Activated CD4-positive, alpha-beta memory T cell treated with anti-CD3 and anti-CD28 coated beads, Interleukin-2, amount 10 ng/mL, durations not matched to agents 7 days and 5 days (primary cell): ENCODE measurements at places on chromosomes 6 and 20. TPM values are rescaled to one million over a fixed set of nuclear protein-coding genes. Genes with fewer than 3 reads are reported as not detected.

GRCh38 chr6:161804838-161805237 lies 531.0 kb upstream of the AGPAT4 start:
- no peak for DNase-seq
- no peaks in the 10 kb centered on the region for H3K27me3 ChIP-seq
- H3K4me3 ChIP-seq: no peak overlapping the region
- no peak overlapping the region for H3K27ac ChIP-seq

DNA sequence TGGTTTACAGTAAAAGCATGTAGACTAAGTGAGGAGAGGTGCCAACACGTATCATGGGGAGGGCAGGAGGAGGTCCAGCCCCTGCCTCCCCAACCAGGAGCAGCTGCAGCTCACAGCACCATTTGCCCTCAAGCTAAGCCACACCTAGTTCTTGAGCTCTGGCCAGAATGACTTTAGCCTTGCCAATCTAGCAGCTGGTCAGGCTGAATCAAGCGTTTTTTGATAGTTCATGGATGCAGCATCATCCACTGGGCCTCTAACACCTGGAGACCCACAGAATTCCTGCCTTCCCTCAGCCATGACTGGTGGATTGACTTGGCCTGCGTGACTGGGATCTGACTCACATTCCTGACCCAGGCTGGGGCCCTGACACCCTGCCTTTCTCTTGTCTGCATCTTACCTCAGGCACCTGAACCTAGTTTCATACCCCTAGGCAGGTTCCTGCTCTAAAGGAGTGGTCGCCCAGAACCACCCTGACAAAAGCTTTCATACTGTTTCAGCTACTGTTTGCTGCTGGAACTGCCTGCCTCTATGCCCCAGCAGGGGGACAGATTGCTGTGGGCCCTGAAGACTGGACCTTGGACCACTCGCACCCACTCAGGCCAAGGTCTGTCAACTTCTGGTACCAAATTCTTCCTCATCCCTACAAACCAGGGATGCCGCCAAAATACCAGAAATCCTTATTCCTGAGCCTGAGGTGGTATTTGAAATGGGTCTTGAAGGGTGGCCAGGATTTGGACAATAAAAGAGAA lies 122.3 kb downstream of the QRSL1 start:
- H3K27ac ChIP-seq: no peak overlapping the region
- DNase-seq: no peak
- no peaks in the 10 kb centered on the region for H3K36me3 ChIP-seq

The LST1 gene
- 74.5 TPM for total RNA-seq

DNA sequence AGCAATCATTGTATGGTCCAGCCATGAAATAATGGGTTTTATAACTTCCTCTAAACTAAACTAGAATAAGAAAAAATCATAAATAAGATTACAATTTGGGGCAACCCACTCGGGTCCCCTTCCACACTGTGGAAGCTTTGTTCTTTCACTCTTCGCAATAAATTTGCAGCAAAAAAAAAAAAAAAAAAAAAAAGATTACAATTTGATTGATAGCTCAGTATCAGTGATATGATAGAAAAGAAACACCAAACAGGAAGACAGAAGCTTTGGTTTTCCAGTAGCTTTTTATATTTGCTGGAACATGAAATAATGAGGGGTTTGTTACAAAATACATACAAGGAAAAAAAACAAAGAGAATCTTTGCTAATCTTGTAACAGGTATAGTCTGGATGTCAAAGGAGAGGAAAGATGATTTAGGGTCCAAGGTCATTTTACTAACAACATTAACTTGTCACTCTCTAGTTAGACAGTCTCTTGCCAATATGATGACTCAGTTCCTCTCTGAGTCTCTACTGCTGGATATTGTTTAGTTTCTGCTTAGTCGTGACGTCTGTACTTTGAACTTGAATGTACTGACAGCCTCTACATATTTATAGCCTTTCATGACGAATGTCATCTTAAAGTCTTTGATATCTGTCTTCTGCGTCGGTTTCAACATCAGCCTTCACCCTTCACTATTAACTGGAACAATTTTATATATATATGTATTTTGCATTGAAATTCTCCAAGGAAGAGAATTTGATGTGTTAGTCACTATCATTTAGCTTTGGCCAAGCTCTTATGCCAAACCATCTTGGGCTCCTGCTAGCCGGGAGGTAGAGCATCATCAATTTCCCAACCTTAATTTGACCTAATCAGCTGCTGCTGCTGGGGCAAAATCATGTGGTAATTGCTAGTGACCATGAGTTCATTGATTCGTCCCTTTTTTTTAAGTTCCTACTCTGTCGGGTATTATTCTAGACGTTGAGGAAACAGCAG lies 213.1 kb upstream of the STXBP5 start:
- no peak for DNase-seq
- no peaks in the 10 kb centered on the region for H3K4me1 ChIP-seq
- H3K27ac ChIP-seq: no peak overlapping the region
- H3K36me3 ChIP-seq: no peaks in the 10 kb centered on the region

DNA sequence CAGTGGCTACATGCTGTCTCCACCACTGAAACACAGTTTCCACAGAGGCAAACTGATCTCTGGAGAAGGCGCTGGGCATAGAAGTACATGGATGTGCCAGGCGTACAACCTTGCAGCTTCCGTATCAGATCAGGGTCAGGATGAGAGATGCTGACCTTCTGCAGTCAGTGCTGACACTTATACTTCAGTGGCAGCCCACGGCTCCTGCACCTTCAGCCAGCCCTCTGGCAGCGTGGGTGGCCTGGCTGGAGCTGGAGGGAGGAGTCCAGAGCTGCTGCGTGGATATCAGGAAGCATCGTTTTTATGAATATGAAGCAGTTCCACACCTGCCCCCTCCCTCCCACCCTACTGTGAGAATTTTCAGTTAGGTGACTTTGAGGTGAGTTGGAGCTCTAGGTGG lies 149.3 kb downstream of the CFAP61 start:
- H3K4me1 ChIP-seq: no peaks in the 10 kb centered on the region
- no peak for DNase-seq
- no peaks in the 10 kb centered on the region for H3K36me3 ChIP-seq
- peaks cover 2% of the 10 kb centered on the region for H3K27me3 ChIP-seq

DNA sequence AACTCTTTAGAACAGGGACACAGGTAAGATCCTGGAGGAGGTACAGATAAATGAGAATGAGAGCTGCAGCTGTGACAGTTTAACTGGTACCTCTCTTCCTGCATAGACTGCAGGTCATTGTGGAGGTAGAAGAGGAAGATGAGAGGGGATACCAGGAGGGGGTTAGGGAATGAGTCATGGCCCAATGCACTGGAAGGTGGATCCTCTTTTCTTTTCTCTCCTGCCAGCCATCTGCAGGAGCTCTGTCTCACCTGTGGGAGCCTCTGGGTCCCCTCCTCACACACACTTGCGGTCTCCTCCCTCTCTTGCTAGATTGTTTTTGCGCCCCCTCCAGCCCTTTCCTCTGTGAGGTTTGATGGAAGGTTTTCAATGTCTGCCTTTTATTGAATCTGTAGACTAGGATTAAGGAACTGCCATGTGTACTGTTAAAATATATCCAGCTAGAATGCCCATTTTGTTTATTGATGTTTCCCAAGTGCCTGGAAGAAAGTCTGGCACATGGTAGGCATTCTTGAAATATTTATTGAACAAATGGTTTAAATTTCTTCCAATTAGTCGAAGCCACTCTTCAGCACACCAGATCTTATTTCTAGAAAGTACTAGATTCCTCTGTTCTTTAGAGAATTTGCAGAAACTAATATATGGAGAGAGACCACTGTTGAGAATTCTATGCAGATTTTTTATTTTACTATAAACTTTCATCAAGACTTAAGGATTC lies 13.0 kb downstream of the C6orf163 start:
- DNase-seq: no peak
- no peaks in the 10 kb centered on the region for H3K4me1 ChIP-seq
- no peak overlapping the region for H3K4me3 ChIP-seq
- no peaks in the 10 kb centered on the region for H3K36me3 ChIP-seq

GRCh38 chr6:37690964-37691735 lies 6.5 kb downstream of the MDGA1 start:
- no peaks in the 10 kb centered on the region for H3K27me3 ChIP-seq
- no peak overlapping the region for H3K27ac ChIP-seq
- no peak overlapping the region for H3K4me3 ChIP-seq
- DNase-seq: no peak
- peaks cover 30% of the 10 kb centered on the region for H3K4me1 ChIP-seq

DNA sequence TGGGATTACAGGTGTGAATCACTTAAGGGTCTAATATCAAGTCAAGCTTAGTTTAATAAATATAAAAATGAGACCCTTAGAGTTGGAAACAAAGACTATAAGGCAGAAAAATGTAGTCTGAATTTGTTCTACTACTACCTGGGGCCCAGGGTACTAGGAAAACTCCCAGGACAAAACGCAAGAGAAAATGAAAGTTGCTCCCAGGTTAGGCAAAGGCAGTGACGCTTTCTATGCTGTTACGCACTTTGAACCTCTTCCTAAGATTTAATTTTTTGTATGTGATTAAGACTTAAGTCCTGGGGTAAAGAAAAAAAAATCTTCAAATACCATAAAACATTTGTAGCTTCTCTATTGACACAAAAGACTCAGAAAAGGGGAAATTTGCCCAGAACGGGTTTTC lies 17.3 kb downstream of the DSP start:
- no peak for DNase-seq
- H3K4me1 ChIP-seq: no peaks in the 10 kb centered on the region
- H3K36me3 ChIP-seq: no peaks in the 10 kb centered on the region
- no peak overlapping the region for H3K4me3 ChIP-seq
- H3K27ac ChIP-seq: no peak overlapping the region
- H3K27me3 ChIP-seq: peaks cover 51% of the 10 kb centered on the region

The TINAG gene
- not detected for total RNA-seq

- H3K27ac ChIP-seq: no peak overlapping the region
- H3K4me1 ChIP-seq: no peaks in the 10 kb centered on the region
- H3K36me3 ChIP-seq: no peaks in the 10 kb centered on the region
- H3K27me3 ChIP-seq: no peaks in the 10 kb centered on the region
- H3K4me3 ChIP-seq: no peak overlapping the region
Observed at GRCh38 chr20:7214081-7214740, 446.7 kb downstream of the BMP2 start.

The ANGPT4 gene
- not detected for total RNA-seq

DNA sequence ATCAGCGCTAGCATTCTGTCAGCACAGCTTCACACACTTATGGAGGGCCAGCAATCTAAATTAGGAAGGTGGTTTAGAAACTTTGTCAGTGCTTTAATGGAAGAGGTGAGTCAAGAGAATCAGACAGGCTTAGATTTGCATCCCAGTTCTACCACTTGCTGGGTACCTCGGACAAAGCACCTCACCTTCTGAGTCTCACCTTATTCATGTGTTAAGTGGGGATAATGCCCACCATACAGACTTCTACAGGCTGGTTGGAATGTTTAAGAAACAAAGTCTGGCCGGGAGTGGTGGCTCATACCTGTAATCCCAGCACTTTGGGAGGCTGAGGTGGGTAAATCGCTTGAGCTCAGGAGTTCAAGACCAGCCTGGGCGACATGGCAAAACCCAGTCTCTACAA lies 12.2 kb upstream of the STK35 start:
- no peak overlapping the region for H3K27ac ChIP-seq
- H3K36me3 ChIP-seq: no peaks in the 10 kb centered on the region
- DNase-seq: no peak
- no peaks in the 10 kb centered on the region for H3K4me1 ChIP-seq
- H3K4me3 ChIP-seq: no peak overlapping the region
- H3K27me3 ChIP-seq: peaks cover 42% of the 10 kb centered on the region

The ADGRF1 gene
- total RNA-seq: not detected

- no peak overlapping the region for H3K27ac ChIP-seq
- no peak for DNase-seq
- H3K4me3 ChIP-seq: no peak overlapping the region
- no peaks in the 10 kb centered on the region for H3K4me1 ChIP-seq
- peaks cover 23% of the 10 kb centered on the region for H3K27me3 ChIP-seq
- H3K36me3 ChIP-seq: no peaks in the 10 kb centered on the region
Observed at GRCh38 chr6:97292671-97293070, 9.7 kb upstream of the MMS22L start.

DNA sequence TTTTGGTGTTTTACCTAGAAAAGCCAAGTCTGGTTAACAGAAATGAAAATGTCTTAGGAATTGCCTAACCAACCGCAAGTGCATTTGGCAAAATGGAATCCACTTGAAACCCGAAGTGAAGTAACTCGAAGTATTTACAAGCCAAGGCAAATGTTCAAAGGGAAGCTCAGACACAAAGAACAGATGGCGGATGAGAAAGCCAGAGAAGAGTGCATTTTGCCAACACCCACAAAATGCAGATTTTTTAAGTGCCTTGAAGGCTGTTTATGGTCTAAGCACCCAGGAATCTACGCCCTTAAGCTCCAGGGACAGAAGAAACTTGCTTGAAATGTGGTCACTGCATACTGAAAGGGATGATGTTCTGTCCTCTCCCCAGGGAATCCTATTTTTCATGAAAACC lies 70.0 kb upstream of the TBXT start:
- H3K27me3 ChIP-seq: peaks cover 43% of the 10 kb centered on the region
- no peak for DNase-seq
- H3K27ac ChIP-seq: no peak overlapping the region
- no peak overlapping the region for H3K4me3 ChIP-seq

GRCh38 chr6:94300424-94301144 lies 881.2 kb upstream of the EPHA7 start:
- no peak overlapping the region for H3K27ac ChIP-seq
- H3K36me3 ChIP-seq: no peaks in the 10 kb centered on the region
- DNase-seq: no peak
- no peak overlapping the region for H3K4me3 ChIP-seq
- H3K27me3 ChIP-seq: no peaks in the 10 kb centered on the region

- no peaks in the 10 kb centered on the region for H3K36me3 ChIP-seq
- H3K27me3 ChIP-seq: no peaks in the 10 kb centered on the region
- H3K4me1 ChIP-seq: no peaks in the 10 kb centered on the region
- H3K27ac ChIP-seq: no peak overlapping the region
Observed at GRCh38 chr6:81253821-81254220, 498.7 kb downstream of the TENT5A start.

DNA sequence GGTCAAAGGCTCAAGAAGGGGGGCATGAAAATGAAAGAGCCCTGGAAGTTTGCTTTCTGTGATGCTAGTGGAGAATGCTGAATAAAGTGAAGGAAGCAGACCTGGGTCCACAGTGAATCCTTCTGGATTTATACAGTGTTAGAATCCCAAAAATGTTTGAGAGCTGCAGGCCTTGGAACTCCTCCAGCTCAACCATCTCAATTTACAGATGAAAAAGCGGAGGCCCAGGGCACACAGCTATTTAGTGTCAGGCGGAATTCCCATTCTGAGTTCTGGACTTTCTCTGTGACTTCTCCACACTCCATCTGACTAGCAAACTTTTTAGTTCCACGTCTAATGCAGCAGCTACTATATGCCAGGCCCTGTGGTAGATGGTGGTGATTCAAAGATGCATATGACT lies 1.5 kb upstream of the PRSS35 start:
- DNase-seq: no peak
- no peak overlapping the region for H3K4me3 ChIP-seq
- H3K27me3 ChIP-seq: peaks cover 35% of the 10 kb centered on the region
- no peak overlapping the region for H3K27ac ChIP-seq
- peaks cover 6% of the 10 kb centered on the region for H3K4me1 ChIP-seq

DNA sequence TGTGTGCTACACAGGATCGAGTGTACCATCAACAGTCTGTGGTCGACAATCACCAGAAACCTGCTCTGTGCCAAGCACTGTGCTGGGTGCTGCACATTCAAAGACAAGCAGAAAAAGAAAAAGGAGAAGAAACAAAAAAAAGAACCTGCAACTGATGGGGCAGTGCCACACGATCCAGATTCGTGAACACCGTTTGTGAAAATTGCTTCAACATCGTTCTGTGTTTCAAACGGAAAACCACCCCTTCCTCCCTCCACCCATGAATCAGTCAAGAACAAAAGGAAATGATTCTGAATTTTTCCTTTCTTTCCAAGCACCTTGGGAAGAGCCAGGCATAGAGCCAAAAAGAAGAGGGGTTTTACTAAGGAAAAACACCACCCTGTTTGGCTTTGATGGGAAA lies 129.2 kb upstream of the ARID1B start:
- no peak overlapping the region for H3K4me3 ChIP-seq
- H3K27ac ChIP-seq: no peak overlapping the region
- H3K4me1 ChIP-seq: peaks cover 7% of the 10 kb centered on the region
- no peak for DNase-seq
